ENCODE measurements at places on chromosomes 1 and 21. TPM values are rescaled to one million over a fixed set of nuclear protein-coding genes. Genes with fewer than 3 reads are reported as not detected.

Gene RGS8
- total RNA-seq, result 0.05 TPM

Gene SLAMF7
- total RNA-seq, result 4.2 TPM

Gene PCAT6
- not detected for total RNA-seq

Gene CD48
- not detected for total RNA-seq

Gene AMY1B
- not detected for total RNA-seq

Gene CRNN
- total RNA-seq, result not detected

Gene GPR52
- total RNA-seq, result 0.30 TPM

Gene HES2
- 0.13 TPM for total RNA-seq

DNA sequence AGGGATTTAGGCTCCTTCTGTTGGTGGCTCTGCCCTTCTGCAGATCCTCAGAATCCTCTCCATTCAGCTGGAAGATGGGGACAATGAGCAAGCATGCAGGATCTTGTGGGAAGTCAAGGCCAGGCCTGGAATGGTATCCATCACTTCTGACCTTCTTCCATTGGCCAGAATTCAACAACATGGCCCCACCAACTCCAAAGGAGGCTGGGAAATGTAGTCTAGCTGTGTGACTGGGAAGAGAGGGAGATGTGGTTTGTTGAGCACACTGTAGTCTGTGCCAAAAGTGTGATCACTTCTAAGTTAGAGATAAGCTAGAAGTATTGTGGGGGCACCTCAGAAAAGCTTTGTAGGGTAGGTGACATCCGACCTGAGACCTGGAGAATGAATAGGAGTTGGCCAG, 60.4 kb upstream of the WNT4 start:
- DNase-seq, result no peak

DNA sequence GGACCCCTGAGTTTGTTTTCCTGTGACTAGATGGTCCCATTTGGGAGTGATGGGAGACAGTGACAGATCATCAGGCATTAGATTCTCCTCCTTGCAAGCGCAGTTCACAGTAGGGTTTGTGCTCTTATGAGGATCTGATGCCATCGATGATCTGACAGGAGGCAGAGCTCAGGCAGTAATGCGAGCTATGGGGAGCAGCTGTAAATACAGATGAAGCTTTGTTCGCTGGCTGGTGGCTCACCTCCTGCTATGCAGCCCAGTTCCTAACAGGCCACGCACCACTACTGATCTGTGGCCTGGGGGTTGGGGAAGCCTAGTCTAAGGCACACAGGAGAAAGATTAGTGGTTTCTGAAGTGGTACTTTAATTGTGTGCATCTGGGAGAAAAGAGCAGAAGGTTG, 7.1 kb upstream of the PLPP3 start:
- DNase-seq, result no peak

DNA sequence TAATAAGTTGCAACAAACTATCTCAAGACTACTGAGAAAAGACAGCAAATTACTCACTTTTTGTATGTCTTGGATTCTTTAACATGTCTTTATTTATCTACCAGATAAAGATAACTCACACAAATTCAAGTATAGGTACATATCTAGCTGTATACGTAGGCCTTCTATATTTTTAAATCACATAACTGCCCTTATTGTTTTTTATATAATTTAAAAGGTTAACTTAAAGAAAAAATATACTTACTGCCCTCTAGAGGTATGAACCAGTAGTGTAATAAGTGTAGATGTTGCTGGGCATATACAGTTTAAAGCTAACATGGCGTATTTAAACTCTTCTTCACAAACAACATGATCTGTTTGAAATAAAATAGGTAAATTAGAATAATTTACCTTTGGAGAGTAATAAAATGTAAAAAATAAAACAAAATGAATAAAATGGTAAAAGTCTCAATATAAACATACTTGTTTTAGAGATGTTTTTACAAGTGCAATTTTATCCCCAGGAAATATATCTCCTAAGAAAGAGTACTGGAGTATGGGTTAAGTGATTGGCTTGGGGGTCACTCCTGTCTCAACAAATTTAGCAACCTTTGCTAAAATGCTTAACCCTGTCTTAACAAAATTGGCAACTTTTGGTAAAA, 235.2 kb downstream of the KCNT2 start:
- no peak for DNase-seq

DNA sequence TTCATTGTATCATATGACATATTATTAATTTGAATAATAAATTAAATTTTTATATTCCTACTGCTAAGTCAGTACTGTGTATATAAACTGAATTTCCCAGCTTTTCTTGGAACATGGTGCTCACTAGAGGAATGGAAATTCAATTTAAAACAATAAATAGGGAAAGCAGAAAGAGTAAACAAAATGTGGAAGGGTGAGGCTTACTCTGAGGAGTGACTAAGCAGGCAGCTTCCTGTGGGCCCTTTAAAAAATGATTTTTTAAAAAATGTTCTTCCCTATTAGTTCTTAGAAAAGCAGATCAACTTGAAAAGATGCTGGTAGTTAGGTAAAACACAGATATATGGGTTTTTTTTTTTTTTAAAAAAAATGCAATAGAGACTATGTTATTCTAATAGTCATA, 49.5 kb upstream of the S1PR1 start:
- DNase-seq, result peak; percentile 31

DNA sequence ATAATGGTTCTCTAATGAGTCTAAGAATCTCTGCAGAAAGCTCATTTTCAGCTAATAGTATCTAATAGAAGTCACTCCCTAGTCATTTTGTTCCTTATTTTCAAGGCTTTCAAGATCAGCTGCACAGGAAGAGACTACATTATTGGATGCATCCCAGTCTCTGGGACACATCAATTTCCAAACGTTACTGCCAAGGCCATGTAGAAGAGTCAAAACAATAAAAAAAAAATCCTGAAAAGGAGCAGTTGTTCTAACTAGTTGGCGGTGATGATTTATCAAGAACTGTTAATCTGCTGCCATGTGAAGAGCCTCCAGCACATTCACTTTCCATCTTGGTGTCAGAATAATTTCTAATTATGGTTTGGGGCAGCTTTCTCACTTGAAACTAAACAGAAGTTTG, 5.7 kb downstream of the DDAH1 start:
- no peak for DNase-seq

DNA sequence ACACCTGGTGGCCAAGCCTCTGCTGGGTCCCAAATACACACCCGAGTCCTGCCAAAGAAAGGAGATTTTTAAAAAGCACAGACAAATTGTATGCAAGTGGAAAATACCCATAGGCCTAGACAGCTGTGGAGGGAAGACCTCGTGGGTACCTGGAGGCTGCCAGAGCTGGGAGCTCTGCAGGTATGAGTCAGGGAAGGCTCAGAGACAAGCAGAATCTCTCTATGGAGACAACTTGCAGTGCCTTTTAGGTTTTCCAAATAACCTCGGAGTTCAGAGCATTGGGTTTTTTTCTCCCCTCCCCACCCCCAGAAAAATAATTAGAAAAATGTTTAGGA, 127.7 kb downstream of the EDEM3 start:
- no peak for DNase-seq

GRCh38 chr1:202654079-202654478, 56.2 kb downstream of the SYT2 start:
- DNase-seq, result no peak

GRCh38 chr1:153538315-153538821, 2.4 kb downstream of the S100A5 start:
- DNase-seq, result peak; percentile 39

GRCh38 chr1:15719381-15720120, 16.5 kb upstream of the SLC25A34 start:
- no peak for DNase-seq

DNA sequence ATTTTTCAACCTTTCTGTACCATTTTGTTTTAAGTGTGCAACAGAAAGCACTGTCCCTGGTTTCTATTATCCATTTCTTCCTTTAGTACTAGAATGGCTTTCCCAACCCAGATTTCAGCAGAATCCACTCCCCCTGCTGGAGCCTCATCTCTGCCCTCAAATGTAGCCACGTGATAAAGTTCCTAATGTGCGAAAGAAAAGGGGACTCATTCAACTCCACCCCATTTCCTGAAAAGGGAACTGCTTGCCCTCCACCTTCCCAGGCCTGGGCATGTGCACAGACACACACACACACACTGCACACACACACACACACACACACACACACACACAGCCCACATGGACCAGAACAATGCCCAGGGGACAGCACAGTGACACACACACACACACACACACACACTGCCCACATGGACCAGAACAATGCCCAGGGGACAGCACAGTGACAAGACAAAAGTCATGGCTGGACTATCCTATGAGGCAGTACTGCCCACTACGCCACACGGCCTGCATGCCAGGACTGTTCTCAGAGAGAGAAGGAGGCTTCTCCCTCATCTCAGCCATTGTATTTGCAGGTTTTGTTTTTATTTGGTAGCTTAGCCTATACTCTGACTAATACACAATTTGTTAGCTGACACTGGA, 33.2 kb downstream of the PACC1 start:
- no peak for DNase-seq

- DNase-seq, result no peak
These were observed 108.8 kb downstream of the SYF2 start for GRCh38 chr1:25123551-25123950.

GRCh38 chr1:75616436-75617433, 5.8 kb upstream of the SLC44A5 start:
- DNase-seq, result no peak

- DNase-seq, result peak; percentile 9
These were observed 192.3 kb downstream of the SLC45A1 start for GRCh38 chr1:8510041-8510823.

DNA sequence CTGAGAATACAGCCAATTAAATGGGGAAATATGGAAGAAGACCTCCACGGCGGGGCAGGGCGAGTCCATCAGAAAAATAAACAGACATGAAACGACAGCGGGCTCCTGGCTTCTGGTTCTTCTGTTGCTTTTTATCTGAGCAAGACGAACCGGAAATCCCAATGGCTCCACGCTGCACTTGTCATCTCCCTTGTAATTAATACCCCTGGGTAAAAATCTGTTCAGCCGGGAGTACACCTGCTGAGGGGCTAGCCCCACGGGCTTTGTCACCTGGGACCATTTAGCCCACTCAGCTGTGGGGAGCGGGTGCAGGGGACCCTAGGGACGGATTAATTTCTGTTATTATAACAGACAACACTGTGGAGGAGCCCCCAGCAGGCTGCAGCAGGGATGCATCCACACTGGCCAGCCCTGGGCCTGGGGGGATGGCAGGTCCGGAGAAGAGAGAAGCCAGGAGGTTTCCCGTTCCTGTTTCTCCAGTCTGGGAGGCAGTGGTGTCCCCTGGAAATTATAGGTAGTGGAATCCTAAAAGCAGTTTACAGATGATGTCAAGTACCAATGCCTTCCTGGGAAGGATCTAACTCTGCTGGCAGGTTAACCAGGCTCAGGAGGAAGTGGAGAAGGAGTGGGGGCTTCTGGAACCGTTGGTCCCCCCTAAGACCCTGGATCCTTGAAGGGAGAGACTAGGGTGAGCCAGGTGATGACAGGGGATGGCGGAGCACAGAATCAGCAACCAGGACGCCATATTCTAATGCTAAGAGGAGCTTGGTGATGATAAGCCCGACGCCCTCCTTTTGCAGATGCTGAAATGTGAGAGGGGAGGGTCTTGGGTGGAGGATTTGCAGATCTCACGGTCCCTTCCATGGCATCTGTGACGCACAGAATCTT, 566.1 kb downstream of the PTPRU start:
- no peak for DNase-seq

- no peak for DNase-seq
These were observed 9.3 kb upstream of the IGFN1 start for GRCh38 chr1:201181323-201181722.

- no peak for DNase-seq
These were observed 12.0 kb upstream of the RHOU start for GRCh38 chr1:228723287-228723686.

DNA sequence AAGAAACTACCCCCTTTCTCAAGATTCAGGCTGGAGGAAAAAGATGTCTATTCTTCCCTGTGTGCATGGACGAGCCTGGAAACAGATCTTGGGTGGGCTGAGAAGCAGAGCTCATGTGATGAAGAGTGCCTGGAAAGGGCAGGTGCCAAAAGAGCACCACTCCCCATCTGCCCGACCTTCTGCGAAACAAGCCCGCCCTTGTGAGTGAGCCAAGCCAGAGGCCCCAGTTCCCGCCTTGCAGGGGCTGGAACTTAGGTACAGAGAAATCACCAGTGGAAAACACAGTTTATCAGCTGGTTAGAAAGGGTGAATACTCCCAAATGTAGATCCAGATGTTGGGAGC, 26.7 kb upstream of the A3GALT2 start:
- peak; percentile 71 for DNase-seq

GRCh38 chr1:45001011-45001481, 10.1 kb downstream of the HECTD3 start:
- no peak for DNase-seq

Measured in HT1080 (cell line).